Dermis microvascular lymphatic vessel endothelial cell (primary cell): ENCODE measurements at places on chromosomes 3 and 15. TPM values are rescaled to one million over a fixed set of nuclear protein-coding genes. Genes with fewer than 3 reads are reported as not detected.

Gene SNX22
- under 0.01 TPM in 2 replicates for total RNA-seq

Gene DPPA4
- not detected in 2 replicates for total RNA-seq

Gene TFG
- 44.3 and 60.6 TPM in 2 replicates for total RNA-seq

Gene ARL14
- not detected in 2 replicates for total RNA-seq

Gene POLR2H
- 82.8 and 89.1 TPM in 2 replicates for total RNA-seq

Gene CYP8B1
- total RNA-seq: not detected in 2 replicates

Gene C3orf22
- not detected in 2 replicates for total RNA-seq

Gene ATP2B2
- total RNA-seq: not detected in 2 replicates

Gene ROPN1
- not detected in 2 replicates for total RNA-seq
